ENCODE measurements at places on chromosomes 3 and 15.

DNA sequence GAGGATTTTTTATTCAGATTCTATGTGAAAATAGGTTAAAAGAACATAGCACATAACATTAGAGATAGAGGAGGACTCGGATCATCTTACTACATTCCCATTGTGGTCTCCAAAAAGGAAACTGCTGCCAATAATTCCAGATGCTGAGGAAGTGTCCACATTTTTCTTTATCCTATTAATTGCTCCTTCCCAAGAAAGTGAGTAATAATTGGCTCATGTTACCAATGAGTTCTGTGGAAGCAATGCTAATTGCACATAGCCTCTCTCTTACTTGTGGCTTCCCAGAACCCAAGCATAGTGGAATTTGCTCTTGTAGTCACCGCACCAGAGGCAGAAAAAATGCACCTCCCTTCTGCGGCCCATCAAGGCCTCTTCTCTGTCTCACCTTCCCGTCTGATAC, 208.4 kb downstream of the PLOD2 start:
- no peak for DNase-seq

GRCh38 chr3:24300949-24301348, 193.7 kb downstream of the THRB start:
- no peak for DNase-seq

DNA sequence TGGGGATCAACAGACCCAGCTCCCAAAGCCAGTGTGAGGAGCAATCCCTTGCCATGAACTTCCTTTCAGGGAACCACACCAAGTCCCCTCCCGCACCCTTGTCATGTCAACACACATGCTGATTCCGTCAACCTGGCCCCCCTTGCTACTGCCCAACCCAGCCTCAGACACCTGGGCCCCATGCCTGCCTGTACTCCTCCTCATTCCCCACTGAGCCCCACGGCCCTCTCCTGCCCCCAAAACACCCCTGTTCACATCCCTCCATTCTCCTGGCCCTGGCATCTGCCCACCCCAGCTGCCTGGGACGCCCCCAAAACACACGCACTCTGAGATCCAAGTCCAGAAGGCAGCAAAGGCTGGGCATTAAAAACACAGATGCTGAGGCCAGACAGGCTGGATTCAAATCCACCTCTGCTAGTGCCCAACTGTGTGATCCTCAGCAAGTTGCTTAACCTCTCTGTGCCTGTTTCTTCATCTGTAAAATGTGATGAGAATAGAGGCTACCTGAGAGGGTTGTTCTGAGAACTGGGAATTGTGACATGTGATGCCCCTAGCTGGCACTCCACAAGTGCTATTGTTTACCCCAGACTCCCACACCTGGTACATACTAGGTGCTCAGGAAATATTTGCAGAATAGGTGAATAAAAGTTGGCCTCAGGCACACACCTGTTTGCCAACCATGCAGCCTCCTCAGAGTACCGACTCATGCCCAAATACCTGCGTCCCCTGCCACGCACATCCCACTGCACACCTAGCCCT, 2.3 kb downstream of the PLXND1 start:
- no peak for DNase-seq

DNA sequence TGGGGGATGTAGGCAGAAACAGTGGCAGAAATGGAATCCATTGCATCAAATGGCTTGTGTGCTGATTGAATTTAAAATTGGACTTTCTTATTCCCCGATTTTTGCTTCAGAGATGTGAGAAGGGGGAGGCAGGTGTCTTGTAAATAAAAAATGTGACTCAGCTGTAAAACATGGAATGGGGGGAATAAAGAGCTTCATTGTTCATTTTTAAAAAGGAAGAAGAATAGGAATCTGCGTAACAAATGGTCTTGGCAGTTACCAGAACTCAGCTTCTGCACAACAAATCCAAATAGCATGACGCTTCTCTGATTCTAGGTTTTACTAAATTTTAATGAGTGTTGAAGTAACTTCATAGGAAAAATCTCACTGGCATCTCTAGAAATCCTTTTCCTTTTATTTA, 323.9 kb upstream of the GBE1 start:
- DNase-seq = no peak

- no peak for DNase-seq
Observed at GRCh38 chr3:152353578-152353977, 84.8 kb downstream of the MBNL1 start.

- DNase-seq = no peak
Observed at GRCh38 chr3:185401319-185401955, 38.5 kb downstream of the MAP3K13 start.

DNA sequence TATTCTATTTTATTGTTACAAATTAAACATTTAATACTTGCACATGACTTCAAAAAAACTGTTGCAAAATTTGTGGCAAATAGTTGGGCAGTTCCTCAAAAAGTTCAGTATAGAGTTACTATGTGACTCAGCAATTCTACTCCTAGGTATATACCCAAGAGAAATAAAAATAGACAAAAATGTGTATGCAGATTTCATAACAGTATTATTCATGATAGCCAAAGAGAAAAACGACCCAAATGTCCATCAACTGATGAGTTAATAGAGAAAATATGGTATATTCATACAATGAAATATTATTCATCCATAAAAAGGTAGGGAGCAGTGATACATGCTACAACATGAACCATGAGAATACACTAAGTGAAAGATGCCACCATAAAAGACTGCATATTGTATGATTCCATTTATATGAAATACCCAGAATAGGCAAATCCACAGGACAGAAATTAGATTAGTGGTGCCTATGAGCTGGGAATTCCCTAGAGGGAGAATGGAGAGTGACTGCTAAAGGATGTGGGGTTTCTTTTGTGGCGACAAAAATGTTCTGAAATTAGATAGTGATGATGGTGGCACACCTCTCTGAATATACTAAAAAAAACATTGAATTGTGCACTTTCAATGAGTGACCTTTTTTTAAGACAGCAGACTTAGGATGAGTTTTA, 31.6 kb upstream of the CLASP2 start:
- no peak for DNase-seq

DNA sequence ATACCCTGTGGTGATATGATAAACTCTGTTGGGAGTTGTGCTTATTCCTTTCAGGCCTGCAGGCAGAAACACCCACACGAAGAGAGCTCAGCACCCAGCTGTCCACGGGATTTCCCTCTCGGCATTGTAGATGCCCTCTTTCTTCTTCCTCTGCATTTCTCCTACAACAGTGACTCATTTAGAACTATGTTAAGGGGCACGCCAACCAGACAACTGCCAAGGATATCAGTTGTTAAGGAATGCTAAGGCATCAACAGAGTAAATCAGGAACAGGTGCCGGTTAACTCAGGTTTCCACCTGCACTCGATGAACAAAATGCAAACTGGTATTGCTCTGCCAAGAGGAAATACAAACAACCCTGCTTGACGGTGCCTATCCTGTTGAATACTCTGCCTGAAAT, 270.0 kb upstream of the PEX5L start:
- DNase-seq = no peak

DNA sequence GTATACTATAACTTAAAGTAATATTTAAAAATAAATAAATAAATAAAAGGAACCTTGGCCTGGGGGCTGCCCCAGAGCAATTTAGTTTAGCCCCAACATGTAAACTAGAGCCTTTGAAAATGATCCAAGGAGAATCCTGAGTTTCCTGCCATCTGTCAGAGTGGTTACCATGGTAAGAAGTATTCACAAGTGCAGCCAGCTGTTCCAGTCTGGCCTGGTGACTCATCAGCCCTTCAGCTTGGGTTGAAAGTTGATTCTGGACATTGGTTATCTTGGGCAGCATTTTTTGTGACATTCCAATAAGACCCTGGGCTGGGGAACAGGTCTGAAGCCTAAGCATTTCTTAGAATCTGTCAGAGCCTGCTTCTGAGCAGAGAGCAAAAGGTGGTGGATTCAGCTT, 72.7 kb upstream of the LRTM1 start:
- no peak for DNase-seq

GRCh38 chr3:141825216-141826011, 51.0 kb upstream of the ATP1B3 start:
- DNase-seq = no peak

DNA sequence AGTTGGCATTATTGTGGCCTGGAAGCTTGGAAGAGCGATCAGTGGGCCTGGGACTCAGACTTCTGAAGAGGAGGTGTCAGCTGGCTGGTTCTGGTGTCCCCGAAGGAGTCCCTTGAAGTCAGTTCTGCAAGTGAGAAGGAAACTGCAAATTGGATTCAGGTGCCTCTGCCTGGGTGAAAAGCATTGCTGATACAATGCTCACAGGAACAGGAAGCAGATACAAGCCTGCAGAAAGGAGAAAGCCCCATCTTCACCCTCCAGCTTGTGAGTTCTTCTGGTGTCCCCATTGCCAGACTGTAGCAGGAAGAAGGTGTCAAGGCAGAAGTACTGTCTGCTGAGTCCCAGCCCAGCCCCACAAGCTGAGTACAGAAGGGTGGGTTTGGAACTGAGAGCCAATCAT, 271.3 kb downstream of the PLOD2 start:
- DNase-seq = no peak

DNA sequence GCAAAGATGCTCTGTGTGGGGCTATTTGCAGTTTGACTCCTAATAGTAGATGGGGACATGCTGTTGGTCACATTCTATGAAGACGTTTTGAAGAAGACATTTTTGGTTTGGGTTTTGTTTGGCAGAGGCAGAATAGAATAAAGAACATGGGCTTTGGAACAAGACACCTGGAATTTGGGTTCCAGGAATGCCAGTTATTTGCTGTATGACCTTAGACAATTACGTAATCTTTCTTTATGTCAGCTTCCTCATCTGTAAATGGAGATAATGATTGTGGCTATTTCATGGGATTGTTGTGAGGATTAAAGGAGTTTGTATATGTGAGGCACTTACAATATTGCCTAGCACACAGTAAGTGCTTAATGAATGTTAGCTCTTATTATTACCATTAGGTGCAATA, 91.6 kb downstream of the MESD start:
- DNase-seq = no peak

DNA sequence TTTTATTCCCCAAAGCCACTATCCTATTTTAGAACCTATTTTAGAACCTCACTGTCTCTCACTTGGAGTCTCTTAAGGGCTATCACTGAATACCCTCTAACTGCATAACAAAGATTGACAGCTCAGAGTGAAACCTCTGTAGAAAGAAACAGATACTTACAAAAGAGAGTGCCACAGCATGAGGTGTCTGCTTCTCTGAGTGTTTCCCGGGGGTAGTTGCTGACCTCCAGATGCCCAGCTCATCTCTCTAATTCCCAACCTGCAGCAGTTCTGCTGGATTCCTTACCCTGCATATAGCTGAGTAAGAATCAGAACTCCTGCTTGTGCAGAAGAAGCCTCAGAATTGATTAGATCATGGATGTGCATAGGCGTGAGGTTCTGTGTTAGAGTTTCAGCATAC, 34.5 kb downstream of the P3H2 start:
- DNase-seq = no peak

DNA sequence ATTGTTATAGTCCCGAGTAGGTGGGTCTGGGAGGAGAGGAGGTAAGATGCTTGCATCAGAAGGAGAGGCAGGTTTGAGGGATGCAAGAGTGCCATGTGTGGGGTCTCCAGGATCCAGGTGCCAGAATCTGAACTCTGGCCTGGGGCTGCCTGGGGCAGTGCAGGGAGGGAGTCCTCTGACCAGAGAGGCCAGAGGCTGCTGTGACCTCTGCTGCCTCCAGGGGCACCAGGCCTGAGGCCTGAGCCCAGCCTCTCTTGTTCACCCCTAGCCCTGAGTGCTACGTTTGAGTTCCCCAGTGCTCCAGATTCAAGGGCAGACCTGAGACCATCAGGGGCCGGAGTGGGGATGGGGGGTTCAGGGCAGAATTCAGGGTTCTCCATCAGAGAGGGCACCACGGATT, 7.4 kb downstream of the SLC38A3 start:
- DNase-seq = no peak

- no peak for DNase-seq
Observed at GRCh38 chr15:59941612-59942011, 62.5 kb upstream of the FOXB1 start.

GRCh38 chr15:31782951-31783350, 247.4 kb upstream of the CHRNA7 start:
- DNase-seq = no peak

DNA sequence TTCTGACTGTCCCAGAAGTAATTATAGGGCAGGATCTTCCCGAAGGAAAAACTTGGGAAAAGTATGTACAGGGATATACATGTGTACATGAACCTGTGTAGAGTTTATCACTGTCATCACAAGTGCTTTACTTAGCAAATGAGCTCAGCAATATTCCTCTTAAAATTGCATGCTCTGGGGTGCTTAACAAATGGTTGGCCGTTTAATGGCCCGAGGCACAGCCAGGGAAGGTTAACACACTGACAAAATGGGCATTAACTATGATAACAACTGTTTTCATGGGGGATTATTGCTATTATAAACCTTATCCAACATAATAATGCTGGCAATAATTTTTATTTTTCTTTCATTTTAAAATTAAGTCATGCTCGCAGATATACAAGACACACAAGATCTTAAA, 459.3 kb downstream of the TUSC7 start:
- DNase-seq = no peak

DNA sequence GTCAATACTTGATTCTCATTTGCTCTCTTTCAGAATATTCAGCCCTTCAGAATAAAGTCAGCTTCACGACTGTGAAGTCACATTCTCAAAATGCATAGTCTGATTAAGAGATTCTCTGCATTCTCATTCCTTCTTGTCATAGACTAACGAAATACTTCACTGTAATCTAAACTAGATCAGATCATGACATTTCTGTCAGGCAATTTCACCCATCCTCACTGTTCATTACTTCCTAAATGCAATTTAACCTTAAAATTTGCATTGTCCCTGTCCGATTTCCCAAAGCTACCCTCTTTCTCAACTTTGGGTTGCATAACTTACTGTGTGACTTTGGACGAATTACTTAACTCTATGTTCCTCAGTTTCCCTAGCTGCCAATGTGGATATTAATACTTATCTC, 6.2 kb downstream of the RPL22L1 start:
- DNase-seq = no peak

GRCh38 chr15:52028431-52029093, 9.5 kb downstream of the MAPK6 start:
- DNase-seq = no peak

DNA sequence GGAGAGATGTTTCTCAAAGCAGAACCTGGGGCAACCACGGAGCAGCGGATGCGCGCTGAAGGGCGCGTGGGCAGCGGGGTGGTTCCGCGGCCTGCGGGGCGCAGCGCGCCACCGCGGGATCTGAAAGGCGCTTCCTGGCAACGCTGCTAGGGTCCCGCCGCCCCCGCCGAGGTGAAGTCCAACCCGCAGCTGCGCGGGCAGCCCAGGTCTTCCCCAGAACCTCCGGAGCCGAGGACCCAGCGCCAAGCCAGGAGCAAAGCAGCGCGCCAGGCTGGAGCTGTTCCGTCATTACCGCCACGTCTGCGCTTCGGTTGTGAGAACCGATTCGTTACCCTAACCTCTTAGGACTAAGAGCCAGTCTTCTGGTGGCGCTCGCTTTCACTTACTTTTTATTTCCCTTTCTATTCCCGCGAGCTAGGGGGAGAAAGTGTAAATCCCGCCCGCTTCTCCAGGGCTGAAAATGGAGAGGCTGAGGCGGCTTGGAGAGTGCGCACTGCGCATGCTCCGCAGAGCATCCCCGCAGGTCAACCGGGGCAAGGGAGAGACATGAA, 3.2 kb upstream of the GABRG3 start:
- DNase-seq = no peak
